ENCODE measurements at places on chromosomes 6 and 20. TPM values are rescaled to one million over a fixed set of nuclear protein-coding genes. Genes with fewer than 3 reads are reported as not detected.

GRCh38 chr6:107556082-107556481 lies 66.2 kb downstream of the SOBP start:
- H3K4me3 ChIP-seq = no peak overlapping the region
- no peaks in the 10 kb centered on the region for H3K36me3 ChIP-seq
- H3K4me1 ChIP-seq = no peaks in the 10 kb centered on the region
- H3K27me3 ChIP-seq = no peaks in the 10 kb centered on the region

DNA sequence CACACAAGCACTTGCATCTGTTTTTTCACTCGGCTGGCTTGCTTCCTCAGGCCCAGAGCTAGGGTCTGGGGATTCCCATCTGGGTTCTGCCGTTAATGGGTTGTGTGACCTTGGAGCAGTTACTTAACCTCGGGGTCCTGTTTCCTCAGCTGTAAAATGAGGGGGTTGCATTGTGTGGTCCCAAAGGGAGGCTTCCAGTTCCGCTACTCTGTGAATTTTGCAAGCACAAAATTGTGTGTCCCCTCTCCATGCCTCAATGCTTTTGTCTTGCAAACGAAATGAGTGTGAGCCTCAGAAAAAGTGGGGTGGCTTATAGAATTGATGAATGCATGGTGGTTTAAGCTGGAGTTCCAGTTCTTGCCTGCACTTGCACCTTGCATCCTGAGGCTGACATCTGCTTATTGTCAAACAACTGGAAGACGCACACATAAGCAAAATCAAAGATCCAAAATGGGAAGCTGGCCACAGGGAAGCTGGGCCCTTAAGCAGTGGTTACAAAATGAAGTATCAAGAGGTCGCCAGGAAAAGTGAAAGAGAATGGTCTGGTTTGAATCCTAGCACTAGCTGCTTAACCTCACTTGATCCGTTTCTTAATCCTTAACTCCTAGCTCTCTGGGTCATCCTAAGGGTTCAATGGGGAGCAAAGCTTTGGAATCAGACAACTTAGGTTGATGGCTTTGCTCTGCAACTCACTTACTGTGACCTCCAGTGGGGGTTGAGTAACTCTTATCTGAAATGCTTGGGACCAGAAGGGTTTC lies 490.6 kb downstream of the DHX35 start:
- H3K27me3 ChIP-seq = no peaks in the 10 kb centered on the region
- no peaks in the 10 kb centered on the region for H3K4me1 ChIP-seq
- H3K36me3 ChIP-seq = no peaks in the 10 kb centered on the region
- no peak overlapping the region for H3K4me3 ChIP-seq
- H3K27ac ChIP-seq = no peak overlapping the region
- DNase-seq = no peak

DNA sequence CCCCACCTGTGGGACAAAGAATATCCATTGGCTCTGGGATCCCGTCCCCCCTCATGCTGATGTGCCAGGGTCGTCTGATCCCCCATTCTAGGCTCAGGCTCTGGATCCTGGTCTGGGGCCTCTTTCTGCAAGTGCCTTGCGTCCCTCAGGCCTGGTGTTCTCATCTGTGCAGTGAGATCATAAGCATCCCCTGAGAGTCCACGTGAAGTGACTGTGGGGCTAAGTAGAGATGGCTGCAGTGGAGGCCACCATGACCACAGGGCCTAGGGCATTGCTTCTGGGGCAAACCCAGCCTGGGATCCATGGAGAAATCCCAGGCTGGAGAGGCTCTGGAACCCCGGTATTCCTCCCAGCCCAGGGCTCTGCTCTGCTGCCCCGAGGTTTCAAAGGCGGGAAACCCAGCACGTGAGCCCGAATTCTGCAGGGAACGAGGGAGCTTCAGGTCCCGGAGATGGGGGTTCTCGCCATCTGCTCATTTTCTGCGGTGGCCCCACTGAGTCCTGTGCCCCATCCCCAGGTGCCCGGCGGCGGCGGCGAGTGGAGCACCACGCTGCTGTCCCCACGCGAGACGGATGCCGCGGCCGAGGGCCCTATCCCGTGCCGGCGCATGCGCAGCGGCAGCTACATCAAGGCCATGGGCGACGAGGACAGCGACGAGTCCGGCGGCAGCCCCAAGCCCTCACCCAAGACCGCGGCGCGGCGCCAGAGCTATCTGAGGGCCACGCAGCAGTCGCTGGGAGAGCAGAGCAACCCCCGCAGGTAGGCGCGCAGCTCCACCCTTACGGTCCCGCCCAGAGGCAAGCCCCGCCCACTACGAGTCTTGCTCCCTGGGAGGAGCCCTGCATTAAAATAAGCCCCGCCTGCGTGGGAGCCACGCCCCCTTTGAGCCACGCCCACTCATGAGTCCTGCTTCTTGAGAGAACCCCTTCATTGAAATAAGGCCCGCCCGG lies 105.5 kb upstream of the MYL9 start:
- H3K4me3 ChIP-seq = peak overlapping the region; percentile 30
- peaks cover 3% of the 10 kb centered on the region for H3K4me1 ChIP-seq

- no peak for DNase-seq
- no peaks in the 10 kb centered on the region for H3K27me3 ChIP-seq
- no peaks in the 10 kb centered on the region for H3K4me1 ChIP-seq
- H3K4me3 ChIP-seq = no peak overlapping the region
- peaks cover 38% of the 10 kb centered on the region for H3K36me3 ChIP-seq
- peak overlapping the region; percentile 45 for H3K27ac ChIP-seq
Observed at GRCh38 chr6:150881911-150882481, 16.5 kb downstream of the MTHFD1L start.

DNA sequence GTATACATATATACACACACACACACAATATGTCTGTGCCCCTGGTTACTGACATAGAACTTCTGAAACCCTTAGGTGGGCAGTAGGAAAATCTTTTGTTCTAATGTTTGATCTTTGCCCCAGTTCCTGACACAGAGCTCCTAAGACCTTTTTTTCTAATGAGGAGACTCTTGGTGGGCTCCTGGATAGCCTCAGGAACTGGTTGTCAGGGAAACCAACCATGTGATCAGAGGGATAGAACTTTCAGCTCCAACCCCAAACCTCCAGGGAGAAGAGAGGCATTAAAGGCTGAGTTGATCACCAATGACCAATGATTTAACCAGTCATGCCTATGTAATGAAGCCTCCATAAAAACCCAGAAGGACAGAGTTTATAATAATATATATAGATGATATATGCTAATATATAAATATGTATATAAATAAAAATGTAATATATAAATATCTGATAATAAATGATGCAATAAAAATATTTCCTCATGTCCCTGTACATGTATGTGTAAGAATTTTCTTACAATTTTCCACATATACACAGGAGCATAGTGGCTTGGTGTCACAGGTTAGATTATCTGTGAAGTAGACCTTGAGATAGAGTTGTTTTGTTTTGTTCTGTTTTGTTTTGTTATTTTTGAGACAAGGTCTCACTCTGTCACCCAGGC lies 93.3 kb downstream of the GPX5 start:
- H3K4me3 ChIP-seq = no peak overlapping the region
- no peaks in the 10 kb centered on the region for H3K4me1 ChIP-seq
- DNase-seq = no peak
- H3K27me3 ChIP-seq = peaks cover 15% of the 10 kb centered on the region

DNA sequence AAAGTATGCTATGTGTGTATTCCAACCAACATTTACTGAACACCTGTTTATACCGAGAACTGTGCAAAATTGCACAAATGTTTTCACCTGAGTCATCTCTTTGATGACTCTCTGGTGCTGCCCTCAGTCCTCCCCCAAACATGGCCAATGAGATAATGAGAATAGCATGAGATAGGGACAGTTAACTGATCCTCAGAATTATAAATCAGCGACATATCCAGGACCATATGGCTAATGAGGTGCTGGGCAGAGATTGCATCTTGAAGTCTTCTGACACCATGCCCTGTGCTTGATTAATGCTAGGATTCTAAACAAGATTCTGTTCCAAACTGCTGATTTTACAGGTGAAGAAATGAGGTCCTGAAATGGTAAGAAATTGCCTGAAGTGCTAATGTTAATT lies 13.0 kb downstream of the CLVS2 start:
- H3K27me3 ChIP-seq = no peaks in the 10 kb centered on the region
- no peak for DNase-seq
- no peaks in the 10 kb centered on the region for H3K36me3 ChIP-seq
- H3K4me3 ChIP-seq = no peak overlapping the region

DNA sequence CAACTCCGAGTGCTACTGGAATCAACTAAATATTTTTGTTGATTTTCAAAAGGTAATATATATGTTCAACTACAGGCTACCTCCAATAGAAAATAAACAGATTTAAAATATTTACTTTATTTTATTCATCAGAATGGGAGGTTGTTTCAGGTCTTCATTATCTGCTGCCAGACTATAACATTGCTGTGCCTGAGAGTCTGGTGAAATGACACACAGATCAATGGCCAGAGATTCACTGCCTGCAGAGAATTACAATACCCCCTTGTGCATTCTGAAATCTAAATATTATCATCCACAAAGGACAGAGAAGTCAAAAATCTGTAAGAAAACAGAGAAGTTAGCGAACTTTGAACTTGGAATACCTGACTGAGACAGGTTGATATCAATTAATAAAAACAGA lies 667.8 kb upstream of the GJE1 start:
- no peak overlapping the region for H3K27ac ChIP-seq
- H3K4me1 ChIP-seq = no peaks in the 10 kb centered on the region
- H3K27me3 ChIP-seq = no peaks in the 10 kb centered on the region
- H3K4me3 ChIP-seq = no peak overlapping the region
- H3K36me3 ChIP-seq = no peaks in the 10 kb centered on the region

- H3K36me3 ChIP-seq = no peaks in the 10 kb centered on the region
- DNase-seq = peak; percentile 60
- H3K4me3 ChIP-seq = no peak overlapping the region
- H3K27me3 ChIP-seq = no peaks in the 10 kb centered on the region
- H3K27ac ChIP-seq = no peak overlapping the region
Observed at GRCh38 chr6:42532038-42532669, 31.7 kb upstream of the UBR2 start.

Gene BPIFB2
- 0.65 TPM for total RNA-seq

Gene SNAP91
- 0.05 TPM for total RNA-seq
